ENCODE measurements at places on chromosomes 1 and 21. TPM values are rescaled to one million over a fixed set of nuclear protein-coding genes. Genes with fewer than 3 reads are reported as not detected.

- H3K36me3 ChIP-seq, result no peaks in the 10 kb centered on the region
- no peaks in the 10 kb centered on the region for H3K4me1 ChIP-seq
- DNase-seq, result no peak
- H3K27ac ChIP-seq, result no peak overlapping the region
- H3K4me3 ChIP-seq, result no peak overlapping the region
These were observed 122.3 kb downstream of the SNX7 start for GRCh38 chr1:98783821-98784220.

The ST7L gene
- total RNA-seq, result 18.6 TPM

The FCER1A gene
- total RNA-seq, result not detected

The TSPEAR gene
- total RNA-seq, result not detected

GRCh38 chr1:230458509-230458908 is 32.4 kb upstream of the PGBD5 start:
- no peaks in the 10 kb centered on the region for H3K36me3 ChIP-seq
- DNase-seq, result no peak
- no peaks in the 10 kb centered on the region for H3K27me3 ChIP-seq

The CYP4B1 gene
- 1,059 TPM for total RNA-seq

- H3K4me3 ChIP-seq, result no peak overlapping the region
- no peak overlapping the region for H3K27ac ChIP-seq
- no peaks in the 10 kb centered on the region for H3K27me3 ChIP-seq
- H3K4me1 ChIP-seq, result no peaks in the 10 kb centered on the region
- H3K36me3 ChIP-seq, result no peaks in the 10 kb centered on the region
- no peak for DNase-seq
These were observed 112.3 kb downstream of the CRYAA start for GRCh38 chr21:43280949-43281633.

DNA sequence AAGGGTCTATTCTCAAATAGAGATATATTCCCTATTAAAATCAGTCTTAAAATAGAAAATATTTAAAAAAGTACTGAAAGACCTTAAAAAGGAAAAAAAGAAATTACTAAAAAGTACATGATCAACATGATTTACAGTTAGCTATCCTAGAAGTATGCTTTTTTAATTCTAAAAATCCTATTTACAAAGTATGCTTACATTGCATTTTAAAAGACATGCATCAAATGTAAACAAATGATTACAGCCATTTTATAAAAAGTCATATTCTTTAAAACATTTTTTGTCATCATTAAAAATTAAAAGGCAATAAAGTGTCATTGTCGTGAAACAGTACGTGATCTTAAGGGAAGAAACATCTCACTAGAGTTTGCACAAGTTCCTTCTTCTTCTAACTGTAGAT is 7.9 kb upstream of the C1orf52 start:
- no peak overlapping the region for H3K4me3 ChIP-seq
- H3K27ac ChIP-seq, result no peak overlapping the region
- no peak for DNase-seq
- H3K36me3 ChIP-seq, result no peaks in the 10 kb centered on the region
- H3K27me3 ChIP-seq, result no peaks in the 10 kb centered on the region

DNA sequence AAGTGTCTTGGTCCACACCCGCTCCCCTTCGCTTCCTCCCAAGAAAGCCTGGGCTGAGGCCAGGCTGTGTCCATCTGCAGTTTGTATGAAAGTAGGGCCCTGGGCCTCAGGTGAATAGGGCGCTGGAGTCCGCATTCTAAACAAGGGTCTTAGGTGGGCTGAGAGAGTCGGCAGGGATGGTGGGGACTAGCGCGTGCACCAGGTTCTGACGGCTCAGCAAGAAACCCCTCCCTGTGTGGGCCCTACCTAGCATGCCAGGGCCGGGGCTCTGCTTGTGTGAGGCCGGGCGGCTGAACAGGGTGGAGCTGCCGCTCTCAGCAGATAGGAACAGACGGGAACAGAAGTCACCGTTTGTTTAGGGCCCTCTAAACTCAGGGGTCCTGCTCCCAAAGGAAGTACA is 1.7 kb downstream of the ACTRT2 start:
- H3K27me3 ChIP-seq, result no peaks in the 10 kb centered on the region
- no peaks in the 10 kb centered on the region for H3K36me3 ChIP-seq
- H3K4me3 ChIP-seq, result no peak overlapping the region
- DNase-seq, result no peak

DNA sequence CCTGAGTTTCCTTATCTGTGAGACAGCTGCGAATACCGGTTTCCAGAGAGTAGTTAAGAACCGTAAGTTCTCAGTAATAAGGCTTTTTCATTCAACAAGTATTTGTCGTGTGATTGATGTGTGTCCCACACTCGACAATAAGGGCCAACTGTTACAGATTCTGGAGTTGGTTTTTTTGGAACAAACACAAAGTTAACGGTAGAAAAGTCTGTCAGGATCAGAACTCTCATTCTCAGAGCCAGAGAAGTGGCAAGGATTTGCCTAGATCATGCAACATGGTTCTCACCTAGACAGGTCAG is 837 bp downstream of the NUDC start:
- peak overlapping the region; percentile 78 for H3K27ac ChIP-seq
- no peak for DNase-seq
- peaks cover 12% of the 10 kb centered on the region for H3K36me3 ChIP-seq
- H3K4me1 ChIP-seq, result peaks cover 24% of the 10 kb centered on the region
- peak overlapping the region; percentile 100 for H3K4me3 ChIP-seq

The SLAMF9 gene
- not detected for total RNA-seq
